G401 (cell line): ENCODE measurements at places on chromosomes 3 and 15.
A peak's percentile ranks its signal among the peaks of the same experiment; 100 is the strongest.

GRCh38 chr3:78023257-78023656 is 983.4 kb downstream of the ROBO2 start:
- DNase-seq = no peak

DNA sequence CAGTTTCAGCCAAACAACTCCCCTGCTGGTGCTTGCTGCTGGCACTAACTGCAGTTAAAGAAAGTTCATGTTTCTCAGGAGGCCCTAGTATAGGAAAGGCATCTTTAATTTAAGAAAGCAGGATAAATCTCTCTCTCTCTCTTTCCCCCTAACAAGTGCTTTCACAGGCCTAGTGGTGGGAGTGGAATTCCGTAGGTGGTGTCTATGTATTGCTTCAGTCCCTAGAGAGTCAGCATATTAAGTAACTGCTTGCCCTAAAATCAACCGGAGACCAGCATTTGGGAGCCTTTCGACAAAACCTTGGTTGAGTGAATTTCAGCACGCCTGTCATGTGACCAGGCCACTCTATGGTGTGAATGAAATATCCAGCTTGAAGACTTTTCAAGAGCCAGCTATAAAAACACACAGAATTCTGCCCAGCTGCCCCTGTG is 169.2 kb upstream of the TGFBR2 start:
- no peak for DNase-seq

DNA sequence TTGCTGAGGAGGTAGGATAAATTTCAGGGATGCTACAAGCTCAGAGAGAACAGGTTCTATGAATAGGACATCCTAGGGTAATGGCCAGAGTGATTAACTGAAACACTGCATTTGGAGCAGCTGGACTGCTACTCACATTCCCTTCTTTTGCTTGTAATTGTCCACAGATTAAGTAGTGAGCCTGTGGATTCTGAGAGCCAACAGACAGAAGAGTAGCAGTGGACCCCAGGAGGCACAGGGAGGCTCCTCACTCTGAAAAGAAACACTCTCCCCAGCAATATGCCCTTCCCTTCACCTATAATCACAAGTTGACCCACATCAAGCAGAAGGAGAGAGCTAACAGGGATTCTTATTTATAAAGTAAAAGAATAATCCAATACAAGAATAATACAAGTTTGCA is 10.6 kb upstream of the RFX7 start:
- DNase-seq = no peak

- no peak for DNase-seq
Measured at GRCh38 chr3:105304487-105304886, 62.2 kb upstream of the ALCAM start.

DNA sequence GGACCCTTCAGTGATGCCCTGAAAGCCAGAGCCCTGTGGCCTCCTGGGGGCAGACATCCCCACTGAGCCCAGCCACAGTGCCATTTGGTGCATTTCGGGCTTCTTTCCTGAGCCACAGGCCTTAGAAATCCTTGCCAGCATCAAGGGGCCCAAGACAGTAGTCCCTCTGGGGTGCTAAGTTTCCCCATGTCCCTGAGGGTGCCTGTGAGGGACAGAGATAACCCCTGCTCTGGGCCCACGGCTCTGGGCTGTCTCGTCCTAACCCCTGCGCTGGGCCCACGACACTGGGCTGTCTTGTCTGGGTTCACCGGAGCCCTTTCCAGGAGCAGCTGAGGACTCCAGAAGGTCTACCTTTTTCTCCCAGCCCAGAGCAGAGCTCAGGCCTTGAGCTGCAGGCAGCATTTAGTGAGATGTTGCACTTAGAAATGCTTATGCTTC is 45.1 kb upstream of the FGD5 start:
- no peak for DNase-seq

DNA sequence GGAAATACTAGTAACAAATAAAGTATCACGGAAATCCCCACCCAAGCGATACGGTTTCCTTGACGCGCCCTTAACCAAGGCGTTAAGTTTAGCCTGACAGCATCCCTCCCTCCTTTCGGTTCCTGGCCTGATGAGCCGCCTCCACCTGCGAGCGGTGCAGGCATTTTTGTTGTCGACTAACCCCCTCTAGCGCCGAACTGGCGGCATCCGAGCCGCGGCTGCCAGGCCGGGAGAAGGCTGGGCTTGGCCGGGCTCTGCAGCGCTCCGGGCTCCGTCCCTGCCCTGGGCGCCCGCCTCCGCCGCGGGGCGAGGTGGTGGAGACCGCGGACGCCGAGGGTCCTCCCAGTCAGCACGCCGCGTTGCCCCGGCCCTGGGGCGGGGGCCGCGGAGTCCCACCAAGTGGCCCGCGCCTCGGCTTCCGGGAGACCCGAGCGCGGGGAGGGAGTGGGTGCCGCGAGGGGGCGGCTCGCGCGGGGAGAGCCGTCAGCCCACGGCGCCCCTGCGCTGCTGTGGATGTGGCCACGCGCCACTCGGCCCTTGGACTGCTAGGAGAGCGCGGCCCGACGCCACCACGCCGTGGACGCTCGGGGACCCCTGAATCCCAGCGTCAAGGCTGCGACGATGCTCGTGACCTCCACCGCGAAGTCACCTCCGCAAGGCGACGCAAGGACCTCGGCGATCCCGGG is 1.1 kb upstream of the EPHA6 start:
- peak; percentile 91 for DNase-seq

DNA sequence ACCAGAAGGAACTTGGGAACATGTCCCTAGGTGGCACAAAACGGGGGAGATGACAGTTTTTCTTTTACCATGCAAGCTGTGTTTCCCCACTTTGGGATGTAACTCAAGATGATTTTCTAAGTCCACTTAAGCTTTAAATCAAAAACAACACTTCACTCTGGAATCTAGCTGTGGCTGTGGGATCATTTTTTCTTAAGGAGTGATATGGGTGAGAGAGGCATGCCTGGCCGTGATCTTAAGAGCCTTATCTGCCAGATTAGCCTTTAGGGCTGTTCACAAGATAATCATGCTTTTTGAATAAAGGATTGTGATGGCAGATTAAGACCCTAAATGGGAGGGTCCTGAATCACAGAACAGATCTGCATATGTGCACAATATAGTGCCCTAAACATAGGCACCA is 384.8 kb upstream of the SEMA6D start:
- DNase-seq = no peak

- DNase-seq = no peak
Measured at GRCh38 chr3:25854635-25855034, 64.7 kb downstream of the OXSM start.

DNA sequence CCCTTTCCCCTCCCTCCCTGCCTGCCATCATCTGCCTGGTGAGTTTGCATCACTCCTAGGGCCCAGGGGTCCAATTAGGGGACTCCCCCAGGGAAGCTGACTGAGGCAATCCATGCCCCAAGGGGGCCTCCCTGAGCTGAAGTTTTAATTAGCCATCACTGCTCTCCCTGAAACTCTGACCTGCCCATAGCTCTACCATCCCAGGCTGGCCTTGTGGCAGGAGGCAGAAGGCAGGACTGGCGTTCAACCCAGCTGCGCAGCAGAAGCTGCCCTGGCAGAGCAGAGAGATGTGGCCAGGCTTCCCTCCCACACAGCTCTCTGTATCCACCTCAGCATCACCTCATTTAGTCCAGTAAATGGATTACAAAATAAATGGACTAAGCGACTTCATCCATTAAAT is 7.7 kb upstream of the C15orf39 start:
- no peak for DNase-seq

DNA sequence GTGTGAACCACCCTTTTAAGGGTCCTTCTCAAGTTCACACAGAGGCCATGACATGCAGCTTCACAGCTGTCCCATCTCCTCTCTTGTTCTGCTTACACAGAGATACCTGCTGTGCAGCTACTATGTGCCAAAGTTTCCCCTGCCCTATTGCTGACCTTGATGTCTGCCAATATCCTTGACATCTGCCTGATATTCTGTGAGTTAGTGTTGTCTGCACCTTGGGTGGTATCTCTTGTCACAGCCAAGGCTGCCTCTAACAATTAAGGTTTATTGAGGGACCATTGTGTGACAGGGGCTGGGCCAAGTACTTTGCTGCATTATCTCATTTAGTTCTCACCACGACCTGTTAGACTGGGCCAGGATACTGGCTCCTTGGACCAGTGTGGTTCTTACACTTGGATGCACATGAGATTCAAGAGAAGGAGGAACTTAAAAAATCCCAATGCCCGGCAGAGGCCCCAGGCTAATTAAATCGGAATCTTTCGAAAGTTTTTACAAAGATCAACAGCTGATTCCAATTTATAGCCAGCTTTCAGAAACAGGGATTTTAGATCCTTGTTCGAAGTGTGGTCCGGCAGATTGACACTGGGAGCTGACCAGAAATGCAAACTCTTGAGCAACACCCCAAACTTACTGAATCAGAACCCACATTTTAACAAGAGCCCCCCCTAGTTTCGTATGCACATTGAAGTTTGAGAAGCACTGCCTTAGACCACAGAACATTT is 178.6 kb downstream of the SATB1 start:
- DNase-seq = no peak

GRCh38 chr15:88624971-88625490 is 3.9 kb downstream of the AEN start:
- no peak for DNase-seq

DNA sequence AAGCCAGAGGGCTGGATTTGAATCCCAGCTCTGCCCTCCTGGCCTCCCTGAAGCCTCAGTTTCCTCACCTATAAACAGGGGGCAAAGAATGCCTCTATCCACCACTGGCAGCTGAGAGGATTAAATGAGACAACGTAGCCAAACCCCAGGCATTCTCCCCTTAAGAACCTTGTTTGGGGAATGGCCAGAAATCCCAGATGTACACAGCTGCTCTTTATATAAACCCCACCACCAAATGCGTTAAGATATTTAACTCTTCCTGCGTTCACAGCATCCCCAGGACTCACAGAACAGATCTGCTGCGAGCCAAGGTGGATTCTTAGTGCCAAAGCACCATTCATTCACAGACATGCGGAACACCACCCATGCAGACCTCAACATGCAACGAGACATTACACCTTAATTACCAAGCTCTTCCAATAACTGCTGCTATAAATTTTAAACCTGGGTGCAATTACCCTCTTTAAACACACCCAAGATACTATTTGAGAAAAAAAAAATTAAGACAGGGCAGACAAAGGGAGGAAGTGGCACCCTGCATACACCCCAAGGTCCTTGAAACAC is 5.2 kb downstream of the TLE3 start:
- DNase-seq = no peak

- DNase-seq = peak; percentile 69
Measured at GRCh38 chr3:170809007-170809974, 60.7 kb downstream of the RPL22L1 start.

DNA sequence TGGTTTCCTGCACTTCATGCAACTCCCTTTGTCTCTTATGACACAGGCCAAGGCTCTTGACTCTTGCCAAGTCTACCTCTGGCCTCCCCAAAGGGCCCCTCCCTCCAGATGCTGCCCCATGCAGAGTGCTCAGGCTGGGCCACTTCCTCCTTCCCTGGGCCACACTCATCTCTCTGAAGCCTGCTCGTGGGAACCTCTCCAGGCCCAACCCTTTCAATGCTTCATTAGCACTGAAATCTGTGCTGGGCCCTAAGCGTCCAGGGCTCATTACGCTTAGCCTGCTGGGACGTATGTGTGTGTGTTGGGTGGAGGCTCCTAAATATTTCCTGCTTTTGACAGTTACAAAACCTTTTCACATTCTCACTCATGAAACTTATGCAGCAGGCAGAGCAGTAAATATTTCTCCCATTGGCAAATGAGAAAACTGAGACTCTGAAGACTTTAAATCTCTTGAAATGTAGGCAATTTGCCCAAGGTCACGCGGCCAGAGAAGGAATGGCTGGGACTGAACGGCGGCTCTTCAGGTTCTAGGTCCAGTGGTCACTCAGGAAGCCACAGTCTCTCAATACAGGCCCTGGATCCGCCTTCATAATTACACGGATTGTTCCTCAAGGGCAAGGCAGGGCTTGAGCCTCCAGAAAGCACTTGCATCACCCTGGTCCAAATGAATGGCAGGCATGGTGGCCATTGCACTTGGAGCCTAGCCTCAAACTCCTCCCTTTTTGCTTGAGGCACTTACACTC is 241.7 kb upstream of the HES1 start:
- DNase-seq = no peak

- DNase-seq = no peak
Measured at GRCh38 chr15:33678602-33679001, 289.7 kb upstream of the CHRM5 start.

GRCh38 chr15:63870043-63870394 is 36.3 kb upstream of the HERC1 start:
- DNase-seq = no peak

GRCh38 chr15:65264863-65265430 is 21.7 kb downstream of the PARP16 start:
- no peak for DNase-seq
